Fibroblast of the aortic adventitia (primary cell): ENCODE measurements at places on chromosomes 6 and 20.
A peak's percentile ranks its signal among the peaks of the same experiment; 100 is the strongest.

DNA sequence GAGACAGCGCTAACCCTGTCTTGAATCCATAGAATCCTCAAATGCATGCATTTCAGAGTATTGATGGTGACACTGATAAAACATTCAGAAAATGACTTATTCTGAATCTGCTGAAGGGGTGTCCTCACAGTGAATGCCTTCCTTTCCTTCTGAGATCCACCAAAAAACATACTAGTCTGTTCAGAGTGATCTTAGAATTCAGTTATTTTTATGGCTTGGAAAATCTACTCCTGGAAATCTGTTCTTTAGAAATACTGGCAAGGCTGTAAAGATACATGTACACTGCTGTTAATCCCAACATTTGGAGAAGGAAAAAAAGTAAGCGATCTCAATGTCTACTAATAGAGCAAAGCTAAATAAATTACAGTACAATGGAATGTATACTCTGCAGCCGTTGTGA, 672.6 kb upstream of the AGPAT4 start:
- no peak for DNase-seq

DNA sequence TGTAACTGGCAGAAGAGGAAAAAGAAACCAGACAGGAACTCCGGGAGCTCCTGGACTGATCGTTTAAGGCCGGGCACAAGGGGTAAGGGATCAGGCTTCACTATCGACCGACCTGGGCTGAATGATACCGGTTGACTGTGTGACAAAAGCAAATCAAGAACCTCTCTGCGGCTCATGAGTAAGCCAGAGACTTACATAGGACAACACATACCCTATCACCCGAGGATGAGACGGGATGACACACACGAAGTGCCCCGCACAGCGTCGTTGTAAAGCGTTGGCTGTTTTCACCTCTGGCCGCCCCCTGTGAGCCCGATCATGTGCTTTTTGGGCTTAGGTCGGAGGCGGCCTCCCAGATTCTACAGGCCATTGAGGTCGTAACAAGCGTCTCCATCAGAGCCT, 695 bp upstream of the TGIF2 start:
- no peak for DNase-seq

- no peak for DNase-seq
Observed at GRCh38 chr20:42706759-42707158, 482.9 kb downstream of the PTPRT start.

DNA sequence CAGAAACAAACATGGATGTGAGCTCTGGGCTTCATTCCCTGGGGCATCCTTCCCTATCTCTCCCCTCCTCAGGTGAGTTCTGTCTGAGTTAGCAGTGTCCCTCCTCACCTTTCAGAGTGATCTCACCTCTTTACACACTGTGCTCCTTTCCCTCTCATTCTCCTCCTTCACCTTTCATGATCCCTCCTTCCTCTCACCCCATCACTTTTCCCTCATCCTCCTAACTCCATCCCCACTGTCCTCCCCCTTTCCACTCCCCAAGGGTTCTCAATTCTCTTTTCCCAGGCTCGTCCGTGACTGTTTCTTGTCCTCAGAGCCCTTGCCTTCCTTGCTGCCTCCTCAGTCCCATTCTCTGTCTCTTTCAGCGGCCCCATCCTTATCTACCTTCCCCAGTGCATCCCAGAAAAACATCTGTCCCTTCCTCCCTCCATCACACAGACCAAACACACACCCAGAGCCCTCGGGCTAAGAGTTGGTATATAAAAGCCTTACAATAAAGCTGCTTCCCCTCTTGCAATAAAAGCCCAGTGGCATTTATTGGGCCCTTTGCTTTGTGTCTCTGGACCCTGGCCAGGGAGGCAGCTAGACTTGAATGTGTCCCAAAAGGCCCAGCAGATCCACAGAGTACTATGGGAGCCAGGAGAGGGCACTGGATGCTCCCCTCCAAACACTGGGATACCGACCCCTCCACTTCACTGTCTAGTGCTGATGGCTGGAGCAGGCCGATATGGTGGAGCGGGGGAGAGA, 1.9 kb downstream of the RNF39 start:
- no peak for DNase-seq

DNA sequence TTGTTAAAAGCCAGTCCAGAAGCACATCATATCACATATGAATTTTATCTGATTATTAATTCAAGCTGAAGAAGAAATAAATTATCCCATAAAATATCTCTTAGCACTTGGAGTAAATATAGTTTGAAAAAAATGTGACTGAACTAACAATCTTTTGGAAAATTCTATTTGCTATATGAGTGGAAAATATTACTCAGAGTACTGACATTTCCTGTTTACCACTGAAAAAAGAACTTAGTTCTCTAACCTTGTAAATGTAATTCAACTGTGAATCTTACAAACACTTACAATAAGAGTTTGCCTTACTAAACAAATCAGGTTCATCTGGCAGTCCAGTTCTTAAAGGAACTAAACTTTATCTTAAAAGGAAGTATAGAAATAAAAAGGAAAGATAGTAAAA, 44.2 kb downstream of the MOXD1 start:
- DNase-seq, result peak; percentile 52

DNA sequence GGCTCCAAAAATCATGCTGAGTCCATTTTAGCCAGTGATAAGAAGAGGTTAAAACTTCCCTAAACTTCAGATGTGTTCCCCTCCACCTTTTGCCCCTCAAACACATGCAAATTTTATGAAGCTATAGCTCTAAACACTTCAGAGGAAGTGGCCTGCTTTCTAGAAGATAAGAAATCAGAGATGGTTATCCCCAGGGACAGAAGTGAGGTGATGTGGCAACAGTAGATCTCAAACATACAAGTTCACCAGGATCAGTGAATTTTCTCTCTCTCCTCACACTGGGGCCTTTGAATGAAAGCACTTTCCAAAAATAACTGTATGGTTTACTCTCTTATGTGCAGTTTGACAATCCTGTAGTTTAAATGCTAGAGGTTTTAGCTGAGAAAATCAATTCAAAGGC, 332.0 kb downstream of the BTBD9 start:
- DNase-seq, result peak; percentile 17

DNA sequence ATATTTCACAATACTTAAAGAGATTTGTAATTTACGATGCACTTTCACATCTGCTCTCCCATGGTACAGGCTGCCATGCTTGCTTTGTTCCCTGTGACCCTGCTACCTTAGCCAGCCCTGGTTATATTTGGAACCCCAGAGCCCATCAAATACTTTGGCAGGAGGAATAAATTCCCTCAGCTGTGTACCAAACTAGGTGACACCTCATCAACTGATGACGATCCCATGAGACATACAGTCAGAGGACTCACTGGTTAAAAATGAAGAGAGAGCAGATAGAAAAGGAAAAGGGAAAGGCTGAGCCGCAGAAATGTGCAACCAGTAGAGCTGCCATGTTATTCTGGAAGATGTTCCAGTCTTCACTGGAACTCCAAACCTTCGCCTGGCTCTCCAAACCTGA, 120.0 kb downstream of the SIM1 start:
- DNase-seq, result peak; percentile 22

- DNase-seq, result peak; percentile 15
Observed at GRCh38 chr20:22711971-22712755, 127.8 kb upstream of the FOXA2 start.

GRCh38 chr20:24146231-24146634, 157.7 kb upstream of the GGTLC1 start:
- peak; percentile 64 for DNase-seq

DNA sequence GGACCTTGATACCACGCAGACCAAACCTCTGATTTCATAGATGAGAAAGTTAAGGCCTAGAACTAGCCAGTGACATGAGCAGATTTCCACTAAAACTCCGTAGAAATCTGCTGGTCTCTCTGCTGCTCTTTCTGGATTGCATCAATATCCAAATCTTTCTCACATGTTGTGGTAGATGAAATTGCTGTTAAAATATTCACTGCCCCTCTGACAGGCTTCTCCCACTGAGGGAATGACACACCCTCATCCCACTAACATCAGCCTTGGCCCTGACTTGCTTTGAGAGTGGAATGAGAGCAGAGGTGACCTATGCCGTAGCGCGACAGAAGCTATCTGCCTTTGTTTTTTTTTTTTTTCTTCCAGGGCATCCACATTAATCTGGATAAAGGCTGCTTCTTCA, 20.4 kb upstream of the EXOC2 start:
- no peak for DNase-seq

- DNase-seq, result no peak
Observed at GRCh38 chr6:158168040-158168289, at the start of gene SERAC1. Gene SERAC1, minus strand, starts transcription at chr6:158168262. Its CDS starts 9,899 bp downstream, at chr6:158158363.
